Left colon (tissue), 2 donors: ENCODE measurements at places on chromosomes 5 and 9.

- no peak for DNase-seq
Observed at GRCh38 chr9:87505869-87506678, 8.4 kb downstream of the DAPK1 start.

GRCh38 chr9:112505607-112506006, 19.0 kb downstream of the KIAA1958 start:
- peak; percentile 14 for DNase-seq

- no peak for DNase-seq
Observed at GRCh38 chr5:54570916-54571315, 53.4 kb downstream of the SNX18 start.

DNA sequence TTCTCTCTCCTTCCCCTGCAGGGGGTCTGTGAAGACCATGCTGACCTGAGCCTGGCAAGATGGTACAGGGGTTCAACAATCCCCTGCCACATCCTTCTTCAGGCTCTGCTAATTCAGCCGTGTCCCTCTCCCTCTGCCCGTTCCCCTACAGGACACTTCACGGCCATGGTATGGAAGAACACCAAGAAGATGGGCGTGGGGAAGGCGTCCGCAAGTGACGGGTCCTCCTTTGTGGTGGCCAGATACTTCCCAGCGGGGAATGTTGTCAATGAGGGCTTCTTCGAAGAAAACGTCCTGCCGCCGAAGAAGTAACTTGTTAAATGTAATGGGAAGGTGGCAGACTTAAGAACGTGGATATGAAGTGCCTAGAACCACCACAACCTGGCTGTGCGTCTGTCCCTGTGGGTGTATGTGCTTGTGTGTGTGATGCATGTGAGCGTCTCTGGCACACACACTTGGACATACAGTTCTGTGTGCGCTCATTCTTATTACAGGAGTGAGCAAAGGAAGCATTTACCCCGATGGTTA, 6.9 kb upstream of the CCIN start:
- no peak for DNase-seq

DNA sequence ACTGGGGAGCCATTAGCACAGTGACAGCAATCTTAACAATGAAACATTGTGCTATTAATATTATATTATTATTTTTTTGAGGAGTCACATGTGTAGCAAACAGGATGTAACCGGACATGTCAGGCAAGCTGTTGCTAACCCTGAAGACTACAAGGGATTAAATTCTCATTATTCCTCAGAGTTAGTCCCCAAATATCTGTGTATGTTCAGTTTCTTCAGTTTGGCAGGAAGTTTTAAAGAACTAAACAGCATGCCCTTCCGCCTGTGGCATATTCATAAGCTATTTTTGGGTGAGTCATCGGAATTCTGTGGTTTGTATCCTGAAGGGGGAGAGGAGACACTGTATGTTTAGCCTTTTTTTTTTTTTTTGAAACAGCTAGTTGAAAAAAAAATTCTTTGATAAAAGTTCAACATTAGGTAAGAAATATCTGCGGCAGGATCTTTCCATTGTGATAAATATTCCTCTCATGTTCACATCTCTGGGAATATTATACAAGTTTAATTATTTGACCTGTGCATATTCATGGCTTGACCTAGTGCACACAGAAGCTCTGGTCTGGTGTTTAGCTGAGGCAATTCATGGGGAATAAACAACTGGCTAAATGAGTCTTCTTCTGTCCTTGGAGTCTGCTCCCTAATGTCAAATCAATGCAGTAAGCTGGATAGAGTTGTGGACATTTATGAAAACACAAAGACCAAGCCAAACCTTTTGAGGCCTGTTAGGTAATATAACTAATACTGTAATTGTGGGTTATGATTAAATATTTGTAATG, 202.7 kb upstream of the CDKN2B start:
- DNase-seq, result no peak

- DNase-seq, result no peak
Observed at GRCh38 chr5:117245130-117245529, 670.5 kb upstream of the SEMA6A start.

DNA sequence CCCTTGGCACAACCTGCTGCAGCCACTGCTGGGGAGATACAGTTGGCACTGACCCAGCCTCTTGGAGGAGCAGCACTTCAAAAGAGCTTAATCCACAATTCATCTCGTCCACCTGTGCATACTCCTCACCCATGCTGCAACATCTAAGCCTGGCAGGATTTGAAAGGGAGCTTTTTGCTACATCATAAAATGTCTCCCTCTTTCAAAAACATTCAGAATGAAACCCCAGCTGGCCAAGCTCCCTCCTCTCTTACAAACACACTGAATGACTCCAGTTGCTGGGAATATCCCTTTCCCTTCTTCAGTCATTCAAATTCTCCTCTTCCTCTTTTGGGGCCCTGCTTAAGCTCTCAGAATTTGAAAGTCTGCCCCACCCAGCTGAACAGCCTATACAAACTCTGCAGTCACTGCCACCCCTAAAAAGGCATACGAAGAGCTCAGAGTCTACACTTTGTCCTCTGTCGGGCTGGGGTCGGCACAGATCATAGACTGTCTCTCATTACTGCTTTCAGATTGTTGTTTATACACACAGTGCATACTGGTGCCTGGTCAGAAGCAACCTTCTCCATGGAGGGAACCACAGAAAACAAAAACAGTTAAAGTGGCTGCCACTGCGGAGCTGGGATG, 8.8 kb upstream of the C5orf15 start:
- no peak for DNase-seq

DNA sequence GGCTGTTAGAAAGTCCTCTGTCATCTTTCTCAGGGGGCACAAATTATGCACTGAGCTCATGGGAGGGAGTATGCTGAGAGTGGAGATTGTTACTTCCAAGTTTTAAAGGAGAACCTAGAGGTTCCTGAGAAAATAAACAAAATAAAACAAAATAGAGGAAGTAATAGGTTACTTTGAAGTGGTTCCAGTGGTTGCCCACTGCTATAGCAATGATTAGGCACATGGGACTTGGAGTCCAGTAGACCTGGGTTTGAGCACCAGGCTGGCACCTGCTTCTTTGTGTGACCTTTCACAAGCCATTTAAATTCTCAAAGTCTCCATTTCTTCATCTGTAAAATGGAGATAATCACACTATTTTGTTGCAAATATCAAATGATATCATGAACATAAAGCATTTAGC, 13.8 kb upstream of the CDC23 start:
- no peak for DNase-seq

DNA sequence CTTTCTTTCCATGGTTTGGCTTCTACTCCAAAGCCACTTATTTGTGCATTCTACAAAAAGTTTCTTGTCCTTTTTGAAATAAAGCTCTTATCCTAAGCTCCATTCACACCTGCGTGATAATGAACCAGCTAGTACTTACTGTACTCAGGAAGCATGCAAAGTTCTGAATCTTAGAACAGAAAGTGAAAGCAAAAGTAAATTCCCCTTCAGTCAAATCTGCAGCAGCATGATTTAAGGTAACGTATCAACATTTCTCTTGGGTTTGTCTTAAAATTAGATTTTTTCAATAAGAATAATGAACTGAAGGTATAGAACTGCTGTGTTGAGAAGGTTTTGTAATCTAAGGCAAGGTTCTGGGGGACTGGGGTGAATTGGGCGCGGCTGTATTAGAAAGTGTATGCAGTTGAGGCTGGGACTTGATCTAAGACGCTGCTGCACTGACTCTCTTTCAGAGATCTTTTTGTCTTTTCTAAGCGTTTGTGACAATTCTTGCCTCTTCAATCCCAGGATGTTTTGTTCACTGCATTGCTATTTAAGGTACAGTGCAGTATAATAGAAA, at the start of gene ERAP2:
Gene ERAP2, plus strand, starts transcription at position 209 of the 559 bp plus-strand sequence. CDS start 3,186 bp downstream, outside the sequence.
- DNase-seq, result no peak

DNA sequence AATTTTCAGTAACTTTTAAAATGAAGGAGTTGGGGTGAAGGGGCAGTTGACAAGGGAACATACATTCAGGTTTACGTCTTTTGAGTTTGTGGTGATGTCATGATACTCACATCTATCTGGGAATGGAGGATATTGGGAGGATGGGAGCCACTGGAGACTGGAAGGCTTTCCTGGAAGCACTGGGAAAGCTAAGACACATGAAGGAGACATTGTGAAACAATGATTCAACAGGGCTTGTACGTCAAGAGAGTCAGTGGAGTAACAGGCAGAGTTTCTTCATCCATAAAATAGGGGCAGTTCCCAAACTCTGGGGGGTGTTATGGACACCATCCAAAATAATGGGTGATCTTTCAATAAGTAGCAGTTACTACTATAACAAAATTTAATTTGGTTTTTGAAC, 572.8 kb downstream of the CCDC171 start:
- DNase-seq, result no peak

GRCh38 chr5:140429724-140430123, 28.1 kb downstream of the ANKHD1 start:
- no peak for DNase-seq

DNA sequence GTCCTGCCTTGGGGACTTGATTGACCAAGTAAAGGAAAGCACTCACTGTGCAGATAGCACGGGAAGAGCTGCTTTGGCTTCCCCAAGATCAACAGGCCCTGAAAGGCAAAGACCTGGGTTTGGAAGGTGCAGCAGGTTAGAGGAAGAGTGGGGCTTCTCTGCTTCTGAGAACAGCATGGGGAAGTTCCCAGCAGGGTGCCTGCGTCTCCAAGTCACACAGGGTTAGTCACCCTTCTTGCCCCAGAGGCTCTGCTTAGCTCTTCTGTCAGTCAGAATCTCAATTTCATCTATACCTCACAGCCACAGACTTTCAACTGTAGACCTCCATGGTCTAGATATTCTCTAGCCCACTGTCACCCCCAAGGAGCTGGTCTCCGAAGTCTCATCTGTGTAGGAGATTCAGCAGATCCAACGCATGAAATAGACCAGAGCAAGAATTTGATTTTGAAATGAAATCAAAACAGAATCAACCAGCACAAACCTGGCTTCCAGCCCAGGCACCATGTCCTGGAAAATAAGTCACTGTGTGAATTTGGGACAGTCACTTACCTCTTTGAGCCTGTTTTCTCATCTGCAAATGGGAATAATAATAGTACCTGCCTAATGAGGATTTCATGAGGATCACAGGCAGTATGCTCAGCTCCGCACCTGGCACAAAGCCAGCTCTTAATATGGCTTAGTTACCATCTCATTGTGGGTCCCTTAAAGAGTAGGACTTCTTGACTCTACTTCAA, 64.0 kb downstream of the SFXN1 start:
- DNase-seq, result no peak

- no peak for DNase-seq
Observed at GRCh38 chr5:15266841-15267240, 233.1 kb upstream of the FBXL7 start.

DNA sequence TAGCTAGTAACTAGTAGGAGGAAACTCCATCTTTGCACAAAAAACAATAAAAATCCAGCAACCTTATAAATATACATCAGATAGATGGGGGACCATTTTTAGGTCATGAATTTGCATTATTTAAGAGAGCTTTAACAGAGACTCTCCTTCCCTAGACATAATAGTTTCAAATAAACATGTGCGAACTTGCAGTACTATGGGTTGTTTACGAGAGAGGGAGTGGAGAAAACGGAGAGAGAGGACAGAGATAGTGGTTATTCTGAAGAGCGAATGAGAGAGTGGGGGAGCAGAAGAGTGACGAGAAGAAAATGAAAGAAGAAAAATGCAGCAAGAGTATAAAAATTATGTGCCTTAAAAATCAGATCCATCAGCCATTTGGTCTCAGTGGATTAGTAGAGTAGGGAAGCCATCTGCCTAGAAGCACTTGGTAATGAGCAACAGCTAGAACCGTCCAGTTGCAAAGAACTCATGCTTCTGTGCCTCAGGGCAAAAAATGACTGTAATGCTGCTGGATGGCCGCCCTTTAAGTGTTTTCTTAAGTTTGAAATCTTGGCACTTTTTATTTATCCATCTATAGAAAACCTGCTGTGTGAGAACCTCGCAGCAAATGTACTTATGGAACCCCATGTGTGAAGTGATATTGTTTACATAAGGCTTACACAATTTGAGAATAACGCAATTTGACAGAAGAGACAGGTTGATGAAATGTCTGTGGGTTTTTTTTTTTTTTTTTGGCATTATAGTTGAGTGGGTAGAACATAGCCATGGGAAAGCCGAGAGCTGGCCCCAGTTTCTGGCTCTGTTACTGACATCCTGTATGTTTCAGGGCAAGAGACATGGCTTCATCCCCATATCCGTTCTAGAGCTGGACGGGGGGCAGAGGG, 95.6 kb upstream of the ZNF608 start:
- DNase-seq, result no peak
